ENCODE measurements at places on chromosomes 7 and 10.

- DNase-seq: no peak
Observed at GRCh38 chr7:2515424-2516193, 4.0 kb upstream of the LFNG start.

GRCh38 chr7:47466832-47467231 lies 115.1 kb downstream of the TNS3 start:
- DNase-seq: no peak

GRCh38 chr10:5490032-5490431 lies 9.3 kb downstream of the CALML5 start:
- DNase-seq: no peak

DNA sequence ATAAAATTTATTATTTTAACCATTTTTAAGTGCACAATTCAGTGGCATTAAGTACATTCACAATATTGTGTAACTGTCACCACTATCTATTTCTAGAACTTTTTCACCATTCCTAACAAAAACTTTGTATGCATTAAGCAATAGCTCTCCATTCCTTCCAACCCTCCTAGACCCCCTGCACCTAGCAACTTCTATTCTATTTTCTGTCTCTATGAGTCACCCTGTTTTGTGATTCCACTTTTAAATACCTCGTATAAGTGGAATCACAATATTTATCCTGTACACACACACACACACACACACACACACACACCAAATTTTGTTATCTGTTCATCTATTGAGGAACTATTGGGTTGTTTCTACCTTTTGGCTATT lies 89.2 kb downstream of the ARID5B start:
- DNase-seq: no peak

DNA sequence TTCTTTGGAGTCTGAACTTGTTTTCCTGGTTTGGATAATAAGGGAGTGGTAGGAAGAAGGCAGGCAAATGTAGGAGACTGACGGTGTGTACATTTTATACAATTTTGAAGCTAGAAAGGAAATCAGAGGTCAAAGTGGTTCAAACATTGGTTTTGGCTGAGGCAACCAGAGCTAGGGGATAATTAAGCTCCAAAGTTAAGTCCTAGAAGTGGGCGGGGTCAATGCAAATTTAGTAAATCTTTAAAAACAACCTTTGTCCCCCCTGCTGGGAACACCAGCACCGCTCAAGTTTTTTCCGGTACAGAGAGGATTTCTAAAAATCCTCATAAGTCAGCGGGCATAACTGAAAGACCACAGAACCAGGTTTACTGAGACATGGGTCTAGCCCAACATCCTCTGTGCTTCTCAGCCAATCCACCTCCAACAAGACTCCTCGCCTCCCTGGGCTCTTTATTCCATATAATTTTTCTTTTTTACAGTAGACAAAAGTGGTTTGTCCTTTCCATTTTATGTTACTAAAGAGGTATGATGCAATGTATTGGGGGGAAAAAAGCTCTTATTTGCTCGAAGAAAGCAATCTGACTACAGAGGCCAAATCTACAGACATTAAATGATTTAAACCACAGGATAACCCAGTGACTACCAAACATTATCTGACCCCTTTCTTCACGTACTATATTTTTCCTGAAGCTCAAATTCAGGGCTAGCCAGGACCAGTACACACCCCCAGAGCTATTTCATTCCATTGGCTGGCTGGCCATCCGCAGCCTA lies 1.6 kb downstream of the GLUD1 start:
- no peak for DNase-seq

DNA sequence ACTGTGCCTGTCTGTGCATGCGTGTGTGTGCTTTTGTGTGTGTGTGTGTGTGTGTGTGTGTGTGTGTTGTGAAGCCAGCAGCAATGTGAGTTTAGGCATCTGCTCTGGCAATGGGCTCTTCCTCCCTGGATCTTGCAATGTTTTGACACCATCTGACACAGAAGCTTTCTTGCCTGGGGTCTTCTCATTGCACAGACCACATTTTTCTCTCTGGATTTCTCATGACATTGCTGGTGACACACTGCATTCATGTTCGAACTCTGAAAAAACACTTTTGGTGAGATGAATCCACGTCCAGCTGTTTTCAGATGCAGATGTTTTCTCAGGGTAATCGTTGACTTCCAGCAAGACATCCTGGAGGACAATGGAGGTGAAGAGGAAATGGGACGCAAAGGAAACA lies 63.0 kb upstream of the FZD8 start:
- no peak for DNase-seq

DNA sequence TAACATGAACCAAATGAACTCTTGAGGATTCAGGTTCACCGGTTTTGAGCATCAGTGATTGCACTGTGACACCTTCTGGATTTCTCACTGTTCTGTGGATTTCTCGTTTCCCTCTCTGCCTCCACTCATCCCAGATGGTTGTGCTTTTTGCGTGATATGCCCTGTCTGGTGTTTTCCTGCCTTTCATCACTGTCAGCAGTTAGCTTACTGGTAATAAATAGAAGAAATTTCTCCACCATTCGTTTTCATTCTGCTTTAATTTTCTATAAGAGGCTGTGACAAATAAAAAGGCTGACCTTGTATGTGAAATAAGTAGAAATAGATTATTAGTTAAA lies 16.2 kb downstream of the BPGM start:
- no peak for DNase-seq

DNA sequence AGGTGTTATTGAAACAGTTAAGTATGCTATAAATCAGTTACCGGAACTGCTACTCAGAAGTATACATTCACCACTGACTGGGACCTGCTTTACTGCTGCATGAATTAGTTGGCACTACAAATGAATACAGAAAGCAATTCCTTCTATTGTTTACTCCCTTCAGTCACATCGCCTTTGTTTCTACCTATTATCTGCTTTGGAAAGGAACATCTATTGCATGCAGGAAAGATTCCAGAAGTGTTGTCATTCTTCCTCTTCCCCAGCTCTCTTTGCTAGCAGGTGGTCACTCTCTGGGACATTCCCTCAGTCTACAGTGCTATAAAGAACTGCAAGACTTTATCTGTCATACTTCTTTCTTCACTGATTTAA lies 131.3 kb downstream of the ANK3 start:
- DNase-seq: no peak

DNA sequence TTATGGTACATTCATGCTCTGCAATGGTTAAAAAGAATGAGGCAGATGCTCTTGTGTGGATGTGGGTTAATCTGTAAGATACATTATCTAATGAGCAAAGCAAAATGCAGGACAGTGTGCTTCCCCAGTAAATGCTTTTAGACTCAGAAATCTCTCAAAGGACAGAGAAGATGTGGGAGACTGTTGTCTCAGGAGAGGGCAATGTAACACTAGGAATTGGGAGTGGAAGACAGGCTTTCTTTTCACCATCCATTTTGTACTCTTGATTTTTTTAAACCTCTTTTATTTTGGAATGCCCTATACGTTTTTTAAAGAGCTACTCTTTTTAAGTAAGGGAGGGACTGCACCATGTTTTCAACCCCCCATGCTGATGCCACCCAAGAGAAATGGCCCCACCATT lies 77.5 kb upstream of the ADAM12 start:
- no peak for DNase-seq

- DNase-seq: no peak
Observed at GRCh38 chr7:68720697-68721096, 877.6 kb upstream of the AUTS2 start.

GRCh38 chr7:2431260-2431867 lies 28.0 kb downstream of the CHST12 start:
- peak; percentile 20 for DNase-seq

DNA sequence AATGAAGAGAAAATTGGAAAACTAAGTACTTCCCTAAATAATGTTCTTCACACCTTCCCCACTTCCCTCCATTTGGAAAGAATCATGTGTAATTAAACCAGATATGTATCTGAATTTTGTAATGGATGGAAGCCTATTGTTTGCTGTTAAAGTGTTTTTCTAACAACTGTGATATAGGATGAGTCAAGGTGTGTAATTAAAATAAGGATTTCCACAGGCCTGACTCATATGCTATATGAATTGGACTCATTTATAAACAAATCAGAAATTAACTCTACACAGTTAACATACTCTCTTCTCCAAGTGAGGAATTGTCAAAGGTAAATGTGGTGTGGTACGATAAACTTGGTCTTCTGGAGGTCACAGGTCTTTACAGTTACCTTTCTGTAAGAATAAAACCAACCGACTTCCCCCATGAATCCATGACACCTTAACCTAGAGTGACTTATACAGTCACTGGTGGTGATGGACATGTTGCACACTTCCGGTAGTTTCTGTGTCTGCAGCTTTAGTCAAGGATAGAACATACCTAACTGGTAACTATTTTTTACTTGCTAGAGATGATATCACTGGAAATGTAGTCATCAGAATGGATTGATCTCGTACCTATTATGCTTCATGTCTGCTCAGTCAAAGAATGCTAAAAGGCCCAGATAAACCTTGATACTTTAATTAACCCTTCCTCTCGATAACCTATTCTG lies 12.8 kb downstream of the PNLIPRP3 start:
- no peak for DNase-seq

DNA sequence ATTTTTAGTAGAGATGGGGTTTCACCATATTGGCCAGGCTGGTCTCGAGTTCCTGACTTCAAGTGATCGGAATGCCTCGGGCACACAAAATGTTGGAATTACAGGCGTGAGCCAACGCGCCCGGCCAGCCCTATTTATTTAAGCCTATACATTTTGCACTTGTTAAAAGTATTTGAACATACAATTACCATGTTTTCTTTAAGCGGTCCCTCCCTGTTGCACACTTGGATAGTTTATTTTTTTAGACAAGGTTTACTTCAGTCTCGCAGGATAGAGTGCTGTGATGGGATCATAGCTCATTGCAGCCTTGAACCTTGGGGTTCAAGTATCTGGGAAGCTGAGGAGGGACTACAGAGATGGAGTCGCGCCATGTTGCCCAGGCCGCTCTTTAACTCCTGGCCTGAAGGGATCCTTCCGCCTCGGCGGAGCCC lies 35.7 kb upstream of the SRRM3 start:
- no peak for DNase-seq

GRCh38 chr7:136399385-136399784 lies 422.2 kb upstream of the MTPN start:
- DNase-seq: no peak

DNA sequence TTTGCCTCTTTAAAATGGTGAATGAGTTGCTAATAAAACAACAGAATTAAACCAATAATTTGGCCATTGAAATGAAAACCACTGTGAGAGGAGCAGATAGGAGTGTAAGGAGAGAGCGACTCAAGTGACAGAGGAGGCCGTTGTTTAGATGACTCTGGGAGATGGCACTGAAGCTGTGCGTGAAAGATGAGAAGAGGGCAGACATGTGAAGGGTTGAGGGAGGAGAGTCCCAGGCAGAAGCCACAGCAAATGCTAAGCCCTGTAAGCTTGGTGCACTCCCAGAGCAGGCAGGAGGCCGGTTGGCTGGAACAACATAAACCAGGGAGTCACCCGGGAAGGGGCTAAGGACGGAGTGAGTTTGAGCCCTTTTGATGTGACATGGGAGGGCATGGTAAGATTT lies 814 bp upstream of the OPALIN start:
- no peak for DNase-seq

DNA sequence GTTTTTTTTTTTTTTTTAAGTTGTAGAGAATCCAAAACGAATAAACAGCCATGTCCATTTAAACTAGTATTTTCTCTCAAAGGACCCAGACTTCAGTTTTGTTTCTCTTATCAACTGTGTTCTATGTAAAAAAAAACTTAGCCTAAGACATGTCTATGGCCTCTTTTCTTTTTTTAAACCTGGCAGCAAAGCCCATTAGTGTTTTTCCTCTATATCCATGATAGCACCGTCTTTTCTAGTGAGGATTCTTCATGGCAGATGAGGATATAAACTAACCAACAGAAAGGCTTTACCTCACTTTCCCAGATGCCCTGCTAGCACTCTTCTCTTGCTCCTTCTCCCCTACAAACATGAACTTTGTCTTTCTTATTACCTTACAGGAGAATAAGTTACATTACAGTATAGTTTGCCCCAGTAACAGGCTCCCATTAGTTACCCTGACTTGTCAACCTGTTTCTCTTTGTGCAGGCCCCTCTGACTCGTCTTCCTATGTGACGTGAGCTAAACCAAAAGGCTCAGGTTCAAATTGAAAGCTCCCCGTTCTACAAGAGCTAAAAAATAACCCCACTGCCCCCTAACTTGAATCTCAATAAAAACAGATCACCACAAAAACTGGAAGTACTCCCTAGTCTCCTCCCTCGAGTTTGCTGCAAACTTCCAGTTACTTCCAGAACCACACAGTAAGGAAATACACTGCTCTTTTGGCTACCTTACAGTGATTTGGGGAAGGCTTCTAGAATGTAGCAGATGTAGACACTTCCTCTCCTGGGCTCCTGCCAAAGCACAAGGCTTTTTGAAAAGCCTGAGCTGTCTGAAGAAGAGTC lies 20.1 kb downstream of the P4HA1 start:
- DNase-seq: no peak

All from stimulated activated CD4-positive, alpha-beta T cell treated with anti-CD3 and anti-CD28 coated beads, Interleukin-1b, Interleukin-23, amount 100 ng/mL, for 1 hour (primary cell).